ENCODE measurements at places on chromosomes 16 and 17.

- DNase-seq, result no peak
These were observed 7.3 kb downstream of the ABI3 start for GRCh38 chr17:49217651-49218413.

GRCh38 chr16:57803134-57803990, 1.1 kb upstream of the KIFC3 start:
- DNase-seq, result no peak

GRCh38 chr17:50922107-50922506, 56.0 kb upstream of the TOB1 start:
- no peak for DNase-seq

- no peak for DNase-seq
These were observed 549.3 kb upstream of the PSMD7 start for GRCh38 chr16:73747328-73747727.

- no peak for DNase-seq
These were observed 31.4 kb downstream of the MYO15A start for GRCh38 chr17:18139949-18140348.

GRCh38 chr16:86446279-86446678, 64.0 kb upstream of the FOXF1 start:
- no peak for DNase-seq

DNA sequence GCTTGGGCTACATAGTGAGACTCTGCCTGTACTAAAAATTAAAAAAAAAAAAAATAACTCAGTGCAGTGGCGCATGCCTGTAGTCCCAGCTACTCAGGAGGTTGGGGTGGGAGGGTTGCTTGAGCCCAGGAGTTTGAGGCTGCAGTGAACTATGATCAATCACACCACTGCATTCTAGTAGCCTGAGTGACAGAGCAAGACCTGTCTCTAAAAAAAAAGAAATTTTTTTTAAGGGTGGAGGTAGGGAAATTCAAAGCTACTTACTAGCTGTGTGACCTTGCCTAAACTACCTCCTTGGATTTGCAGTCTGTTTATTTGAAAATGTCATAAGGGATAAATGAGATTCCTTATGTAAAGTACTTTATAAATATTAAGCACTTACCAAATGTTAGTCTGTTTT, 3.4 kb upstream of the SMPD3 start:
- no peak for DNase-seq

DNA sequence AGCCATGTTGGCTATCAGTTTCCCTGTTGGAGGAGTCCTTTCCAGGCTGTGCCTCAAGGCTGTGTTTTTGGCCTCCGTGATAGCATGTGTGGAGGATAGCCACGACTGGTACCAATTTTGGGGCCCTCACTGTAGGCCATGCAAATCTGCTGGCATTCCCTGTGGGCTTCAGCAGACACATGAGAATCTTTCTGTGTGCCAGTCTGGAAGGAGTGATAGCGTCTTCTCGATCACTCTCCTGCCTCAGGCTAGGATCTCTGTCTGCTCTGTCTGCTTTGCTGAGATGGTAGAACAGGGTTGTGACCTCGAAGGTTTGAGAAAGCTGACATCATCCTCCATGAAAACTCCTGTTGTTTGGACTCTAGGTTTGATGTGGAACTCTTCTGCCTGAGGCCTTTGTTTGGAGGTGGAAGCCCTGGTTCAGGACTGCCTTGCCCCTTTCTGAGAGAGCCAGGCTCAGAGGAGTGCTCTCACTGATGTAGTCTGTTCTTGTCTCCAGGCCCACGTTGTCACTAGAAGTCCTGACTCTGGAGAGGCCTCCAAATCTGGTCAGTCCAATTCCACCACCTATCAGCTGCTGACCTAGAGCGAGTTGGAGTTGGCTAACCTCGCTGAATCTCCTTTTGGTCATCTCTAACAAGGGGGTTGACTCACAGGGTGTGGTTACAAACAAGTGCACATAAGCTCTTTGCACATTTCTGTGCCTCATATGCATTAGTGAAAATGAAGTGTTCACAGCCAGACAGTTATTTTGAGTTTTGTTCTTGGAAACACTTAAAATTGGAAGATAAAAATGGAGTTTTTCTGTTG, 12.1 kb upstream of the EDC4 start:
- DNase-seq, result no peak

DNA sequence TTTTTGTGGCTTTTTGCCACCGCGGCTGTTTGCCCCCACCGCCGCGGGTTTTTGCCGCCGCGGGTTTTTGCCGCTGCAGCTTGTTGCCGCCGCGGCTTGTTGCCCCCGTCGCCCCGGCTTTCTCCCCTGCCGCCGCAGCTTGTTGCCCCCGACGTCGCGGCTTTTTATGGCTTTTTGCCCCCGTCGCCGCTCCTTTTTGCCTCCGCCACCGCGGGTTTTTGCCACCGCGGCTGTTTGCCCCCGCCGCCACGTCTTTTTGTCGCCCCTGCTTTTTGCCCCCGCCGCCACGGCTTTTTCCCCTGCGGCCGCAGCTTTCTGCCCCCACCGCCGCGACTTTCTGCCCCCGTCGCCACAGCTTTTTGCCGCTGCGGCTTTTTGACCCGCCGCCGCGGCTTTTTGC, 149.5 kb downstream of the KCNJ18 start:
- no peak for DNase-seq

DNA sequence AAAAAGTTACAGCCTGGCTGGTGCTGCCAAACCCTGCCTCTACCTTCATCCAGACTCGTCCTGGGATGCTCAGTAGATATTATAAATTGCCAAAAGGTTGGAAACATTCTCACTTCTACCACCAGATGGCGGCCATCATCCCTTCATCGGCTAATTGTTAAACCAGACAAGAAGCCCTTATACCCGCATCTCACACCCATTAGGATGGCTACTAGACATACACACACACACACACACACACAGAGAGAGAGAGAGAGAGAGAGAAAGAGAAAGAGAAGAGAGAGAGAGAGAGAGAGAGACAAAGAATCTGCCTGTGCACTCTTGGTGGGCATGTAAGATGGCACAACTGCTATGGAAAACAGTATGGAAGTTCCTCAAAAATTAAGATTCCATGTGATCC, 15.0 kb upstream of the SCIMP start:
- no peak for DNase-seq

GRCh38 chr16:14366447-14366846, 263.6 kb downstream of the PARN start:
- DNase-seq, result no peak
